ENCODE measurements at places on chromosomes 2 and 18.

DNA sequence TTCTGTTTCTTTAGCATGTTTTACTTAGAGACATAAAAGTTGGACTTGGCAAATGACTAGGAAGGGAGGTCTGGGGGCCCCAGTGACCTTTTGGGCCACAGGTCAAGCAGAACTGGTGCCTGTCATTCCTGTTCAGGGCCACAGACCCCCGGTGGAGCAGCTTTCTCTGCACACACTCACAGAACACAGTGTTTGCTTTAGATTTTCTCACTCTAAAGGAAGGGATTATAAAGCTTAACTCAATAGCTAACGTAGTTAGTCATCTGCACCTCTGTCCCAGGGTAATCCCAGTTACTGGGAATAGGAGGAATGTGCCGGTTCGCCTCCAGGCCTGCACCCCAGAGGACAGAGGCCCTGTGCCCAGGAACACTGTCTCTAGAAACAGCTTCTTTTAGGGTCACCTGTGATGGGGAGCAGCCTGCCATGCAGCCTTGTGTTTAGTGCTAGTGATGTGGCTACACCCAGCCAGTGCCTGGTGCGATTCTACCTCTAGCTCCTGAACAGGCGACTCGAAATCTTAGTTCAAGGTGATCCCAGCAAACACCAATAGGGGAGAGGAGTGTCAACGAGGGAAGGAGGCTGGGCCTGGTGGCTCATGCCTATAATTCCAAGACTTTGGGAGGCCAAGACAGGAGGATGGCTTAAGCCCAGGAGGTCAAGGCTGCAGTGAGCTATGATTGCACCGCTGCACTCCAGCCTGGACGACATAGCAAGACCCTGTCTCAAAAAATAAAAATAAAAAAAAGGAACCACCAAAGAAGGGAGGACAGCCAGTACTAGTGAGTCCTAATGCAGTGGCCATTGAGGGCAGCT lies 11.6 kb downstream of the SPATA3 start:
- no peak for DNase-seq

DNA sequence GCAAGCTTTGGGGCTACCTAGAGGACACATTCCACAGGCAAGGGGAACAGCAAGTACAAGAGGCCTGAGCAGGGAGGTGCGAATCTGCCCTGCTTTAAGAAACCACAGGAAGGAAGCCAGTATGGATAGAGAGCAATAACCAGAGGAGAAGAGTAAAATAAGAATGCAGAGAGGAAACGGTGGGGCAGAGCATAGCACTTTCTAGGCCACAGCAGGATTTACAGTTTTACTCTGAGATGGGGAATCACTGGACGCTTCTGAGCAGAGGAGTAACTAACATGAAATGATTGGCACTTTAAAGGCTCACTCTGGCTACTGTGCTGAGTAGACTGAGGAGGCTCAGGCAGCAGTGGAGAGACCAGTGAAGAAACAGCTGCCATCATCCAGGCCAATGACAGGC lies 23.8 kb downstream of the AAK1 start:
- DNase-seq: no peak

GRCh38 chr2:181095486-181095885 lies 115.1 kb downstream of the UBE2E3 start:
- DNase-seq: no peak

DNA sequence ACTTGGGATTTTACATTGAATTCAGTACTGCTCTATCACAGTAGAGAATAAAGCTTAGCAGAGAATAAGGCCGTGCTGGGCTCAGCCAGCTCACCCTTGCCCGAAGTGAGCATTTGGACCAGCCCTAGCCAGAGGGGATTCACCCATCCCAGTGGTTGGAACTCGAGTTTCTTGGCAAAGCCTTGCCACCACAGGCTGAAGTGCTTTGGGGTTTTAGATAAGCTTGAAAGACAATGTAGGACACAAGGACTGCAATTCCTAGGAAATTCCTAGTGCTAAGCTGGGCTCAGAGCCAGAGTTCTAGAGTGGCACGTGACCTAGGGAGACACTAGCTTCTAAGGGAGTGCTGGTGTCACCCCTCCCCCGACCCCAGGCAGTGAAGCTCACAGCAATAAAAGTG lies 28.0 kb downstream of the SERPINB11 start:
- DNase-seq: no peak

Data from kidney capillary endothelial cell (primary cell).